Left cardiac atrium (tissue), 4 donors: ENCODE measurements at places on chromosomes 16 and 17. TPM values are rescaled to one million over a fixed set of nuclear protein-coding genes. Genes with fewer than 3 reads are reported as not detected.

The CTRL gene
- total RNA-seq: 0.76 TPM

- no peak for DNase-seq
Observed at GRCh38 chr16:631808-632358, 1.1 kb downstream of the WFIKKN1 start.

DNA sequence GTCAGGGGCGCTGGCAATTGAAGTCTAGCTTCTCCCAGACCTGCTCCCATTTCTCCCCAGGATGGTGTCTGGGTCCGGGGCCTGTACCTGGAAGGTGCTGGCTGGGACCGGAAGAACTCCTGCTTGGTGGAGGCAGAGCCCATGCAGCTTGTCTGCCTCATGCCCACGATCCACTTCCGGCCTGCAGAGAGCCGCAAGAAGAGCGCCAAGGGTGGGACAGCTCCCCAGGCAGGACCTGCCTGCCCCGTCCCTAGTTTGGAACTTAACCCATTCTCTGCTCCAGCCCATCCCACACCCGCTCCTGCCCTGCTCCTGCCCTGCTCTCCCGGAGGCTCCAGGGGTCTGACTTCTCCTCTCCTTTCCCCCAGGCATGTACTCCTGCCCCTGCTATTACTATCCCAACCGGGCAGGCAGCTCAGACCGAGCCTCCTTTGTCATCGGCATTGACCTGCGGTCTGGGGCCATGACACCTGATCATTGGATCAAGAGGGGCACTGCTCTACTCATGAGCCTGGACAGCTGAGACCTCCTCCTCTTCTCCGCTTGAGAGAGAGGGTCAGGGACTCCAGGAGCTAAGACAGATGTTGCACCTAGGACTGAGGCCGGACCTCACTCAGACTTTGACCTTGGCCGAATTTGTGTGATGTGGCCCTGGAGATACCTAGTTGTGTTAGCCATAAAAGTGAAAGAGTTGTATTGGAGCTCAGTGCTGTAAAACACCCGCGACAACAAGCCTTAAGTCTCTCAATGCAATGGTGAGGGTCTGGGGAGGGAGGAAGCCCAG is 814 bp upstream of the KDM6B start:
- DNase-seq: no peak

The ITGB3 gene
- 19.5 TPM for total RNA-seq

- no peak for DNase-seq
Observed at GRCh38 chr17:44792276-44792675, 33.5 kb downstream of the ADAM11 start.

DNA sequence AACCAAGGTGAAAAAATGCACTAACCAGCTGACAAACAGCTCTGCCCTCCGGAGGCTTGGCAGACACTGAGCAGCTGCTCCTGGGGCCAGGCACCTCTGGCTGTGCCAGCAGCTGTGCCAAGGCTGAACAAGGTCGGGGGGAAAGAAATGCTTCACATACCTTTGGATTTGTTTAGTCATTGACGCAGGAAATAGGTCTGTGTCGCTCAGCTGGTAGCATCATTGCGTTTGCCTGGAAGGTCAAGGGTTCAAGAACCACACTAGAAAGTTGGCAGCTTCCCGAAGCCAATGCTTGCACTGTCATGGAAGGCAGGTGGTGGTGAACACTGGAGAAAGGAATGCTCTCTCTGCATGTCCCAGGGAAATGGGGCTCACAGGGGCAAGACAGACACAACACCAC is 63.5 kb downstream of the PCTP start:
- peak; percentile 52 for DNase-seq

The TEKT5 gene
- total RNA-seq: not detected

The ENGASE gene
- total RNA-seq: 47.5 TPM

GRCh38 chr17:38322156-38322779 is 21.5 kb downstream of the GPR179 start:
- peak; percentile 68 for DNase-seq

DNA sequence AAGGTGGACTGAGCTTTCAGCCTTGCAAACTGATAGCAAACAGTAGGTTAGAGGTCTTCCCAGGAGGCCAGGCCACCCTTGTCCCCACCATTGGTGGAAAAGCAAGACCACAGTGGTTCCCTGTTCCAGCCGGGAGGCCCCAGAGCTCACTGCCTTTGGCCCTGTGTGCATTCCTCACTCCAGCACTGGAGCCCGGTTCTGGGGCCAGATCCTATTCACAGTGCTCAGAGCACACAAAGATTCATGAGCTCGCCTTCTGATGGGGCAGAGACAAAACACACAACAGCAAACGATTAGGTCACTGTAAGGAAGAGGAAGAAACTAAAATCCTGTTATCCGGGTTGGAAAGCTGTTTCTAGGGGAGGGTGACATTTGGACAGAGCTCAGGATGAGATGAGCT is 5.6 kb upstream of the PGS1 start:
- DNase-seq: no peak

The SLC38A10 gene
- total RNA-seq: 46.4 TPM

GRCh38 chr16:2184346-2184745 is 12.1 kb downstream of the CASKIN1 start:
- DNase-seq: no peak

DNA sequence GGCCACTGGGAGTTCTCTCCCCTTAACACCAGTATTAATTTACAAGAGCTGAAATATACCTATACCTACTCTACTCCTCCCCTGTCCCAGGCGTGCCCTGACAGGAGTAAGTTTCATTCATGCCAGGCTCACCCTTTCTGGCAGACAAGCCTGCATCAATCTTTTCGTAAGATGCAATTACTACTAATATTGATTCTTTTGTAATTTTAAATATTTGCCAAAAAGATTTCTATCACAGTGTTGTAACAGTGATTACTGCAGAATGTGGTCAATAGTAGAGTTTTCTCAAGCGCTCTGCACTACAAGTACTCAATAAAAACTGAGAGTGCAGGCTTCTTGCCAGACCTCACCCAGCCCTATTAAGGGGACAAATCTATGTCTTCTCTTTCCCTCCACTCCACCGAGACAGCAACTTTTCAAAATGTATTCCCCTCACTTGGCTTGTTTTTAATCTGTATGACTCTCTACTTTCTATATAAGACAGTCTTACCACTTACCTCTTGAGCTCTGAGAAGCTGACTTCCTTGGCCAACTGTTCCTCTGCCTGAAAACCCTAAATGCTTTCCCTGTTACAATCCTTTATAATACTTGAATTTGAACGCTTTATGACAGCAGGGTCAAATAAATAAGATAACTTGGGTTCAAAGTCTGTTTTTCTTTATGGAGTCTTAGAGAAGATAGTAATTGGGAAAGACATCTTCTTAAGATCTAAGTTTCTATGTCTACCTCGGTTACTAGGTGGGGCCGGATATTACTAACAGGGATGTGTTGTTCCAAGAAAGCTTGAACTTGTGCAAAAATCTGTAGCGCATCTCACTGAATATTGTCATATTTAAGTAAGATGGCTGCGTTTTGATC is at the start of gene TMIGD1:
Gene TMIGD1, minus strand, starts transcription at position 555 of the 858 bp plus-strand sequence. CDS start 1,924 bp downstream, outside the sequence.
- DNase-seq: no peak

DNA sequence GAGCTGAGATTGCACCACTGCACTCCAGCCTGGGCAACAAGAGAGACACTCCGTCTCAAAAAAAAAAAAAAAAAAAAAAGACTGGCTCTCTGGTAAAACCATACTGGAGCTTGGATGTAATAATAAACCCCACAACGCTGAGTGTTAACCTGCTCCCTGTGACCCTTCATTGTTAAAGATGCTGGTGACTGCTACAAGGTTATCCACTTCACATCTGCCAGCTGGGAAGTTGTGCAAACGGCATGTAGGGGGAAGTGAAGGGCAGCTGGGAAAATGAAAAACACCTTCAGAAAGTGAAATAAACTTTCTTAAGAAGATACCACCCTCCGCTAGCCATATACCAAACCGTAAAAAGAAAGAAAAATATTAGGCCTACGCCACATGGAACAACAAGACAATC is 131.0 kb upstream of the NUDT7 start:
- no peak for DNase-seq

The TBC1D3 gene
- not detected for total RNA-seq

- DNase-seq: peak; percentile 68
Observed at GRCh38 chr17:49180303-49180702, 30.1 kb downstream of the GNGT2 start.

The UMOD gene
- total RNA-seq: not detected

DNA sequence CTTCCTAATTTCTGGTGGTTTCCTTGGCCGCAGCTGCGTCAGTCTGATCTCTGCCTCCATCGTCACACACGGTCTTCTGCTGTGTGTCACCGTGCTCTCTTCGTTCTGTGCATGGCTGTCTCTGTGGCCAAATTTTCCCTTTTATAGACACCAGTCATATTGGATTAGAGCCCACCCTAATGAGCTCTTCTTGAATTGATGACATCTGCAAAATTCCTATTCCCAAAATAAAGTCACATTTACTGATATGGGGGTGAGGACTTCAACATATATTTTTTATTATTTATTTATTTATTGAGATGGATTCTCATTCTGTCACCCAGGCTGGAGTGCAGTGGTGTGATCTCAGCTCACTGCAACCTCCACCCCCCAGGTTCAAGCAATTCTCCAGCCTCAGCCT is 38.4 kb downstream of the GINS3 start:
- DNase-seq: no peak

DNA sequence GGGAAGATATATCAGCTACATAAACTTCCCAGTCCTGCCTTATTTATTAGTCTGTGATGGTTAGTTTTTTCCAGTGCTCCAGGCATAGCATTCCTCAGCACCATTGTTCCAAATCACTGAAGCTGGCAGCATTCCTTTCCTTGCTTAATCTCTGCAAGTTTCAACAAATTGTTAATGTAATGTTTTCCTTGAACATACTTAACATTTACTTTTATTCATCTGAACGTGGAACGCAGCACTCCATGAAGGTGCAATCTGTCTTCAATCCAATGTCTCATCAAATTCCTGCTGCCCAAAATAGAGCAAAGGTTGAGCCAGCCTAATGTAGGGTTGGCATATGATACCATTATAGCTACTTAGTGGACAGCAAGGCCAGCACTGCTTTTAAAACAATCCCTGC is 441.1 kb upstream of the RBFOX1 start:
- no peak for DNase-seq

The RBFOX1 gene
- 58.1 TPM for total RNA-seq

The C17orf78 gene
- total RNA-seq: not detected

DNA sequence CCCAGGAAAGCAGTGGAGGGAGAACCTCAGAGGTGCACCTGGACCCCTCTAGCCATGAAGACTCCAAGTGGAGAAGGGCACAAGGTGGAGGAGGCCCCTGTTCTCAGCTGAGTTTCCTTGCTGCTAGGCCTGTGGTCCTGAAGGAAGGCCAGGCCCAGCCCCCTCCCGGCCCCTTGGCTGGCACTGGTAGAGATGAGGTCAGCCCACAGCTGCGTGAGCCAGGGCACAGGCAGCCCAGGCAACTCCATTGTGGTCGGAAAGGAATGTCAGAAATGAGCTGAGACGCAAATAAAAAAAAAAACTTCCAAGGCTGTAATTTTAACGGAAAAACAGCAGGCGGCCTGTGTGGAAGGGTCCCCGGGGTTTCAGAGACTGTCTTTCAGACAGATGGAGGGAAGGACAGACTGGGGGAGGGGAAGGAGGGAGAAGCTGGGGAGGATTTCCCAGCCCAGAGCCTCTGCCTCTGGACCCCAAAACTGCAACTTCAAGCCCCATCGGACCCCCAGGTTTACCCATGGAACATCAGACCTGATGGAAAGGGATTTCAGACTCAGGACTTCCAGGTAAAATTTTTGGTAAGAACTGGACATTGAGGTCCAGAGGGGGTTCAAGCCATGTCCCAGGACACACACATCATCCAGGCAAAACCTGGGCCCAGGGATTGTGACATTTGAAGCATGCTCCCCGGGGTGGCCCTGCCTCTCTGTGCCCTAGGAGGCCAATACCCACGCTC is 25.6 kb upstream of the MRPS23 start:
- DNase-seq: peak; percentile 84

GRCh38 chr17:19731626-19732025 is 15.2 kb upstream of the SLC47A2 start:
- DNase-seq: no peak

- no peak for DNase-seq
Observed at GRCh38 chr17:12712941-12713340, 47.3 kb downstream of the MYOCD start.

- DNase-seq: no peak
Observed at GRCh38 chr16:57141822-57142631, 43.8 kb downstream of the PSME3IP1 start.

- DNase-seq: no peak
Observed at GRCh38 chr16:60180609-60181008, 1446.5 kb upstream of the GOT2 start.
